NCI-H748 treated with DMSO at 0.1 percent for 48 hours (cell line): ENCODE measurements at places on chromosomes 1 and 21.

DNA sequence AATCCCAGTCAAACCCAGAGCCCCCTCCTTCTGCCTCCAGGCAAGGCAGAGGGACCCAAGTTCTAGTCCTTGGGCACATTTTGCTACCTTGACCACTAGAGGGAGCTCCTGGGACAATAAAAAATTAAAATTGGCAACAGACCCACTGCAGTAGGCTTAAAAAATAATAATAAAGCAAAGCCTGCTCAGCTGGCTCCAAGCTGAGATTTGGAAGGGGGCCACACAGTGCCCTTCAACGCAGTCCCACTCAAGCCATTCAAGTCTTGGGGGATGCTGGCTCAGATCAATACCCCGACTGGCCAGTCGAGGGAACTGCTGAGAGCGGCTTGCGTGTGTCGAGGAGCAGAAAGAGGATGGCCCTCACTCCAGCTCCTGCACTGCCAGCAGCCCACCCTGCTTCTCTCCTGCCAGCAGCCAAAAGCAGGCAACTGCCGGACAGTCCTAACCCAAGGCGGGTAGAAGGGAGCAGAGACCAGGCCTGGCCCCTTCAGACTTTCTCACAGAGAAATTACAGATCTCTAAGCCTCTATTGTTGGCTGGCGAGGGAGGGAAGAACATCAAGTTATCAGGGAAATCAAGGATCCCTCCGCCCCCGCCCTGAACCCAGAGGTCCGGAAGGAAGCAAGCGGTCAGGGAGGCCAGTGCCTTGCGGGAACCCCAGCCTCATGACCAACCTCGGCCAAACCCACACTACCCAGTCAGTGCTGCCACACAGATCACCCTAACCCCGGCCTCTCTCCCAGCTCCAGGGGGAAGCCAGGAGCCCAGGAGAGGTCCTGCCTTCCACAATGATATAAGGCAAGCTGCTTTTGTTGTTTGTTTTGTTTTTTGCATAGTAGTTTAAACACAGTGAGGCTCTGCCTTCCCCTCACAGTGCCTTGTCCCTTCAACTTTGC is 4.9 kb upstream of the ALDH4A1 start:
- no peak for DNase-seq

DNA sequence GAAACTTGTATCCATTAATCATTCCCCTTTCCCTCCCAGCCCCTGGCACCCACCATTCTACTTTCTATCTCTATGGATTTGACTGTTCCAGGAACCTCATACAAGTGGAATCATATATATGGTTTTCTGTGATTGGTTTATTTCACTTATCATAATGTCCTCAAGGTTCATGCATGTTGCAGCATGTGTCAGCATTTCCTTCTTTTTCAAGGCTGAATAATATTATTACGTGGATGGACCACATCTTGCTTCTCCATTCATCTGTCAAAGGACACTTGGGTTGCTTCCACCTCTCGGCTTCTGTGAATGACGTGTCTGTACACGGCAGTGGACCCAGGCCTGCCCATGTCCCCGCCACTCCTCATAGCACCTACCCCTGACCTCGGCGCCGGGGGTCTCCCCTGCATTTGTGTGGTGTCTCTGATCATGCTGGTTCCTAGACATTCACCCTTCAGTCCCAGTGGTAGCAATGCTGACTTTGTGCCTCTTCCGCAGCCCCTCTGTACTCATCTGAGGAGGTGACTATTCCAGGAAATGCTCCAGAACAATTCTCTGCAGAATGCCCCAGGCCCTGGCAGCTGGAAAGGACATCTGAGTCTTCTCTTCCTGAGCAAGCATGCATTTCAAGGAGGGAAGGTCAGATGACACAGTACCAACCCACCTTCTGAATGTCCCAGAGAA is 136.9 kb downstream of the PSMG1 start:
- no peak for DNase-seq

GRCh38 chr1:219177363-219177762 is 3.7 kb downstream of the LYPLAL1 start:
- no peak for DNase-seq

DNA sequence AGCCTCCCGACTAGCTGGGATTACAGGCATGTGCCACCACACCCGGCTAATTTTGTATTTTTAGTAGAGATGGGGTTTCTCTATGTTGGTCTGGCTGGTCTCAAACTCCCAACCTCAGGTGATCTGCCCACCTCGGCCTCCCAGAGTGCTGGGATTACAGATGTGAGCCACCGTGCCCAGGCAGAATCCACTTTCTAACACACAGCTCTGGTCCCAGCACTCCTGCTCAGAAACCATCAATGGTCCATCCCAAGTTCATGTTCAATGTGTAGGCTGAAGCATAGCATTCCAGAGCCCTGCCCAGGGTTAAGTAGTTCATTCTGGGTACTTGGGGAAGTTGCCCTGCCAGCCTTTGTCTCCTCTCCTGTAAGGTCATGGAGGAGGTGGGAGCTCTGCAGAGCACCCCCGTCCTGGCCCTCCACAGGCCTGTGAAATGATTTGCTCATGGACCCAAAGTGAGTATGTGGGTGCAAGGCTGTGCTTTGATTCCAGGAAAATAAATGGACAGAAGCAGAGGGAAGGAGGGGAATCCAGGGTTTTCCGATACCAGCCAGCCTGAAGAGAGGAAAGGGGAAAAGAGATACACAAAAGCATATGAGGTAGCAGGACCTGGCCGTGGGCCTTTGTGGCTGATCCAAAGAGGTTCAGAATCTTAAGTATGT is 55.2 kb downstream of the NENF start:
- DNase-seq: no peak

GRCh38 chr1:85333186-85333585 is 56.8 kb upstream of the BCL10 start:
- DNase-seq: no peak

DNA sequence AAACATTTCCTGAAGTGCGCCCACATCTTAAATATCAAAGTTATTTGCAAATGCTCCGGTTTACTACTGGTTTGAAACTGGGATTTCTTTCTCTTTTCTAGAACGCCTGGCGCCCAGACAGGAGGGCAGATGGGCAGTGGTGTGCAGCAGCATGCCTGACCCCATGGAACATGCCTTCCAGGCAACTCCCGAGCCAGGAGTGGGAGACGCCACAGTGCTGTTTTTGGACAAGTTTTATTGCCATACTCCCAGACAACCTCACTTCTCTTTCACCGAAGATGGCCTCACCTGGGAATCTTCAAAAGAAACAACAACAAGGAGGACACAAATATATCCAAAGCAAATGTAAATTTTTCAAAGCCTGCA is 21.5 kb downstream of the UBE2G2 start:
- DNase-seq: no peak

DNA sequence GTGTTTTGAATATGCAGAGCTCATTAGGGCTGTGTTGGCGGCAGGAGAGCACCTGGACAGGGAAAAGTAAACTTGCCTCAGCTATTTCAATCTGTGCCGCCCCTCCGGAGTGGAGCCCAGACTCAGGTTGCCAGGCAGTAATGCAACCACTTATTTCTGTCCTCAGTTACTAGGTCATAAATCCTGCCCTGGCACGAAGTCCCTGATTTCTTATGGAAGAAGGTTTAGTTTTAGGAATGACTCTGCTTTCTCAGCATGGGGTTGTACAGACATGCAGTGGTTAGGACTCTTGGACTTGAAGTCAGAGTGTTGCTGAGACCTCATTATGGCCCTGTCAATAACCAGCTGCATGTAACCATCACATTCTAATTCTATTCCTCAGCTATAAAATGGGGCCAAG is 98.3 kb upstream of the FGGY start:
- DNase-seq: no peak

- no peak for DNase-seq
Observed at GRCh38 chr21:19621837-19622496, 1218.4 kb upstream of the TMPRSS15 start.

DNA sequence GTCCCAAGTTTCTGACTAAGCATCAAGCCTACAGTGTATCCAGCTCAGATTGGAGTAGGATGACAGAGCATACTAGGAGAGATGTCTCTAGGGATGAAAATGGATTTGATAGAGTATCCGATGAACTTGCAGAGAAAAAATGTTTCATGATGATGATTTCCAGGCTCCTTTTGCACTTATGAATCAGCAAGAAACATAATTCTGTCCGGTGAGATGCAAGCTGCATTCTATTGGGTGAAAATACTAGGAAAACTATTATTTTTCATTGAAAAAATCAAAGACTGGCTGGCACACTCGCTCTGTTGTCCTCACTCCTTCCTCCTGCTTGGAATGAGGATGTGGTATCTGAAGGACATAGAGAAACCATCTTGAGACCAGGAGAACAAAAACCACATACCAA is 35.4 kb upstream of the RAB3GAP2 start:
- DNase-seq: no peak

DNA sequence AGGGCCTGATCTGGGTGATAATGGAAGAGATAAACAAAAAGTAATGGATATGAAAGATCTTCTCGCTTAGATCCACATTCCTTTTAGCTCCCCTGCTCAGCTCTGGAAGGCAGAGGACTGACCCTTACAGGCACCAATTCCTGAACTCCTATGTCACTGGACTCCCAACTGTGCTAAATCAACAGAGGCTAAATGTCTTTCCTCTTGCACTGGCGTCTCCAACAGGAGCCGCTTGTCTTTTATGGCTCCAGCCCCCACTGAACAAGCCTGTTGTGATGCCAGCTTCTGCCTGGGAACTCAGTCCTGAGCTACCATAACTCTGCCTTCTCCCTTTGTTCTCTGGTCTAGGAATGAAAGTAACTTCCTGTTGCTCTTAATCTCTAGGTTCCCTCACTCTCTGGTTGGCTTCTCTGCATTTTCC is 142.1 kb upstream of the COL11A1 start:
- no peak for DNase-seq

GRCh38 chr21:42301371-42302075 is 13.7 kb downstream of the TFF3 start:
- no peak for DNase-seq

DNA sequence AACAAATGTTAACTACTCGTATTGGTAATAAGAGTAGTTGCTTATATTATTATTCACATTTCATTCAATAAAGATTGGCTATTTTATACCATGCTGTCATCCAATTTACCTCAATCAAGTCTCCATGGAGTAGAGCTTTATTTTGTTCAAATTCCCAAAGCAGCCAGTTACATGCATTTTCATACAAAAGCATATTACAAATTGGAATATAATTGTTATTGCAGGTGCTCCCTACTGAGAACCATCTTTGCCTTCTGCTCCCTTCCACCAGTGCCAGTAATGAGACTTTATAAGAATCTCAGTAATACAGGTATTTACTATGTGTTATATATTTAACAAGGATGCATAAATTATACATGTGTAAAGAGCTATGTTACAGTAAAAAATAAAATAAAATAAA is 54.2 kb downstream of the FOXJ3 start:
- DNase-seq: no peak

DNA sequence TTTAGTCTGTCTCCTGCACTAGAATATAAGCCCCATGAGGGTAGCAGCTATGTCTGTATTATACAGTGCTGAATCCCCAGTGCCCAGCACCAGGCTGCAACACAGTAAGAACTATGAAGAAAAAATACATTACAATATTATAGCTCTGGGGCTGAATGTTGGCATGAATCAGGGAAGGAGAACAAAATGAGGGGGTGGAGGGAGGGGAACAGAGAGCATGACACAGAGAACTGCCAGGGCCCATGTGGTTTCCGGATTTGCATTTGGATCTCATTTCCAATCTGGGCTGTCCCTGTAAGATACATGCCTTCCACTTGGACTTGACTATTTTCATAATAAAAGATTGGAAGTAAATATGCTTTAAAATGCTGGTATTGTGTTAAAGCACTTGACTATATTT is 35.8 kb downstream of the C1orf198 start:
- DNase-seq: no peak

- DNase-seq: no peak
Observed at GRCh38 chr1:235450886-235451483, 53.3 kb downstream of the B3GALNT2 start.

DNA sequence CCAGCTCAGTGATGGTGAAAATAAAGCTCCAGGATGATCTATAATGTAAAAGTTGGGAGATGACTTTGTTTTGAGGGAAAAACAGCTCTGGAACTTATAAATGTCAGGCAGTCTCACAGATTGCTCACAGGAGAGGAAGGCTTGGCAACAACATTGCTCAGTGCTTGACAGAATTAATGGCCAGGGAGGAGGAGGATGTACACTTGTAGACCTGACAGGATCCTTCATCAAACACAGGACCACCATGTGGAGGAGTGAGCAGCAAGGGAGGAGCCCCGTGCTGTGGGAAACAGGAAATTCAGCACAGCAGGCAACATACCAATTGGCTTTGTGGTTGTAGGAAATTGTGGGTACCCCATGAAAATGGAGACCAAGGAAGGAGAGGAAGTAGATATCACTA is 291.8 kb upstream of the CAMK1G start:
- no peak for DNase-seq

GRCh38 chr1:24308365-24309015 is 10.7 kb upstream of the GRHL3 start:
- DNase-seq: no peak

DNA sequence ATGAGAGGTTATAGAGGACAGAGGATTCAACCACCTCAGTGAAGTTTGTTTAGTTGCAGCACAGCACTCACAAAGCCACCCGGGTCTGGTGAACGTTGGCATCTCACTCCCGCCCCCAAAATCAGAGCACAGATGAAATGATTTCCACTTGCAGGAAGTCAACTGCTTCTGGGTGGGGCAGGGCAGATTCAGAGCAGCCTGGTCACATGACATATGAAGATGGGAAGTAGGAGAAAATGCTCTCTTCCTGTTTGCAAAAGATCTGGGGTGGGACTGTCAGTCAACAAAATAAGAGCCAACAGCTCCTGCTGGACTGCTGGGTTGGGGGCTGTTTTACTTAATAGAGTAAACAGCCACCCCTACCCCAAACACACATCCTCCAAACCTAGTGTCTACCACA is 43.2 kb downstream of the LRRC71 start:
- no peak for DNase-seq

- no peak for DNase-seq
Observed at GRCh38 chr1:25661043-25661815, 44.6 kb downstream of the MAN1C1 start.

DNA sequence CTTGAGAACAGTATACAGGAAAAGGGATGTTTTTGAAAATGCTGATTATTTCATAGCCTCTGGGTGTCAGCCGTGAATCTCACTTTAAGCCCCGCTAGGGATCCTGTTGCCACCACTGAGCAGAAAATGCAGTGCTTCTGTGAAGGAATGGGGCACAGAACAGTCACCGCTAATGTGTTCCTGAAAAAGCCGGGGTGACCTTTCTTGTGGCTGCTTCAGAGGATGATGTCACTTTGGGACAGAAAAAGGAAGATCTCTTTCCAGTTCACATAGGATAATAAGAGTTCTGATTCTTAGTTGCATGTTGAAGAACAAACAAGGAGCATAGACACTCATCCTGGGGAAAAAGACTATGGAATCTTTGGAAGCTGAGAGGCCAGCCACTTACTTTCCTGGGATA is 349.6 kb downstream of the DISC1 start:
- no peak for DNase-seq

- no peak for DNase-seq
Observed at GRCh38 chr1:29634324-29634723, 398.0 kb downstream of the PTPRU start.

GRCh38 chr1:201791779-201792173 is 37.2 kb upstream of the IPO9 start:
- DNase-seq: no peak

DNA sequence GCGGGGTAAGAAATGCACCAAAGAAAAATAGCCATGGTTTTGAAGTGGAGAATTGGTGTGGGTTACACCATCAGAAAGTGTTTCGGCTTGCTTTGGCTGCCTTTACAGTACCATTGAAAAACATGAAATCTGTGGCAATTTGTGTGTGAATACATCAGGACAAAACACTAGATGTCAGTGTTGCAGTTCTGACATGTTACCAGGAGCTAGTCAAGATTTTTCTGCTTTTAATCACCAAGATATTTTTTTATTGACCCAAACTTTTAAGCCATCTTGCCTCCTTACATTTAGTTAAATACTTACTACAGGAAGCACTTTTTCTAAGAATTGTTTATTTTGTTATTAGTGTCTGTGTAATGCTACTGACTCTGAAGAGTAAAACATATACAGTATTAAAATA is 14.3 kb downstream of the RRP15 start:
- DNase-seq: no peak
